ENCODE measurements at places on chromosomes 7 and 10.

- DNase-seq, result no peak
Measured at GRCh38 chr7:96314402-96315124, 7.3 kb downstream of the SLC25A13 start.

DNA sequence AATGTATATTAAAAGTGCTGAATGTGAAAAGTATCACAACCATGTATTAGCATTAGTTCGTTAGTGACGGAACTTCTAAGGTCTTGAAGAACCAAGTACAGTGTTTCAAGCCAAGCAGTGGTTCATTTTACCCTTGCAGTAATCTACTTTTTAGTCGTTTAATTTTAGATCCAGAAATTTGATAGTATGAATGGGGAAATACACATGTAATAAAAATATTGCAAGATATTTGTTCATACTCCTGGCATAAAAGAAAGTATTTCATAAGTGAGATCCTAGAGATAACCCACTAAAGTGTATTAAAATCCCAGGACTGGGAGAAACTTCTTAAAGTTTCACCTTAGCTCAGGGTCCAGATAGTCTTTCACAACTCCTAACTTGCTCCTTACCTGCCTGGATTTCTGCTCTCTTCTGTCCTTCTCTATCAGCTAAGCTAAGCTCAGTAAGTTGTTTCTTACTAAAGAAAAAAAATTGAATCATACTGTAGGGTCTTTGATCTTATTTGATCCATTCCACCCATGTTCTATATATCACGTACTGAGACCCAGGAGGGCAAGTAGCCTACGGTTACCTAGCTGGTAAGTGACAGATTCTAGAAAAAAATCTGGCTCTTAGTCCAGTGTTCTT is 1.5 kb downstream of the BCAP29 start:
- no peak for DNase-seq

DNA sequence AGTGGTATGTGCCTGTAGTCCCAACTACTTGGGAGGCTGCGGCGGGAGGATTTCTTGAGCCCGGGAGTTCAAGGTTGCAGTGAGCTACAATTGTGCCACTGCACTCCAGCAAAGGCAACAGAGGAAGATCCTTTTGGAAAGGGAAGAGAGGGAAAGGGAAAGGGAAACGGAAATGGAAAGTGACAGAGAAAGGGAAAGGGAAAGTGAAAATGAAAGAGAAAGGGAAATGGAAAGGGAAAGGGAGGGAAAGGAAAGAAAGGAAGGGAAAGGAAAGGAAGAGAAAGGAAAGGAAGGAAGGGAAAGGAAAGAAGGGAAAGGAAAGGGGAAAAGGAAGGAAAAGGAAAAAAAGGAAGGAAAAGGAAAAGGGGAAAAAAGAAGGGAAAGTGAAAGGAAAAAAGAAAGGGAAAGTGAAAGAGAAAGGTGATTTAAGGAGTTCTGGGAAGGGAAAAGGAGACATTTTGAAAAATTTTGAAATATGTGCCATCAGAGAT is 2.3 kb upstream of the ZC3HAV1 start:
- no peak for DNase-seq

DNA sequence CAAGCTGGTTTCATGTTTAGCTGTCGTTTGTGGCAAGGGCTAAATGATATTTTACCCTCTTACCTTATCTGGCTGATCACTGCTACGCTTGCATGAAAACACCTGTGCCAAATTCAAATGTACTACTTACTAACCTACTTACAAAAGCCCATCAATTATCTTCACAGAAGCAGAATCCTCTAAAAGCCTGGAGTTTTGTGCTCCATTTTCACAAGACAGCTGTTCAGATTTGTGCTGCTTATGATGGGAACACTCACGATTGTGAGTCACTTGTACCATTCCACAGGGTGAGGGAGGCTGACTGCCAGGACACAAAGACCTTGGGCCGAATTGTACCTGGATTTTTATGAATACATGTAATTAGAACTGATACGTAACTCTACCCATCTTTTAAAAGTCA is 245.0 kb upstream of the NPY start:
- no peak for DNase-seq

- DNase-seq, result no peak
Measured at GRCh38 chr10:5078547-5079180, 15.6 kb upstream of the AKR1C3 start.

GRCh38 chr10:4058514-4059029 is 273.6 kb upstream of the KLF6 start:
- no peak for DNase-seq
